Cerebellar nuclear complex (tissue), 1 donor: ENCODE measurements at places on chromosomes 3 and 15.

GRCh38 chr3:13229273-13229949, 156.2 kb upstream of the IQSEC1 start:
- DNase-seq, result no peak

- DNase-seq, result no peak
Measured at GRCh38 chr3:22117091-22117490, 366.1 kb upstream of the ZNF385D start.

DNA sequence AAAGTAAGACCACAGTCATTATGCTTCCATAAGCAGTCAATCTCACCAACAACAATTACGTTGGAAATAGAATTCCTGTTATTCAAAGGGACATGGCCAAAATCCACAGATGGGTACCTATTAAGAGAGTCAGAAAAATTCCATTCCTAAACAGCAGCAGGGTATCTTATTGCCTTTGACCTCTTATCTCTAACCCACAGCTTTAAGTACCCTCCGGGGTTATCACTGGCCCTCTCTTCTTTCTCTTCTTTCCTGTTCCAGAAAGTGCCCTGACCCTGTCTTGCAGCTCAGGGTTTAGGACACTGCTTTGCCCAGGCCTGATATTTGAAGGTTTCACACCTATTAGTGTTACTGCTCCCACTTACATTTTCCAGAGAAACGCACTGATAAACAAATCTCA, 428.7 kb downstream of the TBC1D5 start:
- no peak for DNase-seq

- no peak for DNase-seq
Measured at GRCh38 chr15:65828585-65828984, 36.5 kb upstream of the DENND4A start.

GRCh38 chr15:31498329-31498728, 171.7 kb downstream of the KLF13 start:
- DNase-seq, result no peak

DNA sequence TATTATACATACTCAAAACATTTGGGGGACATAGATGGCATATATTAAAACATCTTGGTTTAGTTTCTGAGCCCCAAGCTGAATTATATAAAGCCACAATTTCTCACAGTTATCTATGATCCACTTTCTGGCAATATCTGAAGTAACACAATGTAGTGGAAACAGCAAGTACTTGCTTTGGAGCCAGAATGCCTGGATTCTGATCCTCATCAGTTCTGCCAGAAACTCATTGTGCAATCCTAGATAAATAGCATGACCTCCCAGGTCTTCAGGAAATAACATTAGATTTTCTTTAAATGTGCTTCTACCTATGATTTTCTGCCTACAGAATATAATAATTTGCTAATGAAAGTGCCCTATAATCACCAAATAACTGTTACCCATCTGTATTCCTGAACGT, 544.9 kb downstream of the NAALADL2 start:
- no peak for DNase-seq

DNA sequence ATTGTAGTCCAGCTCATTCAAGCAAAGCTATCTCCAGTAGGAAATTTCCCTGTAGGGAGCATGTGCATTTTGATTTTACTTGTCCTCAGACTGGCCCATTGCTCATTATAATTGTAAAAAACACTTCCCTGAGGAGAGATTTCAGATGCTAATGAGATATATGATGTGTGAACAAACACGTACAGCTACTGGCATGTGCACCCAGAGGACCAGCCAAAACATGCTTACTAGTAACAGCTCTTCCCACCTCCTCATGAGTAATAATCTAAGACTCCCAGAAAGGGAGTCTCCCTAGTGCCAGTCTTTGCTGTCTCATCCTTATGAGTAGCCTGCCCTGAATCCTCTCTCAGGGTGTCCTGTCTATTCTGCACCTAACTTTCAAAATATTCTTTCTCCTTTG, 43.4 kb downstream of the FBXO22 start:
- no peak for DNase-seq

DNA sequence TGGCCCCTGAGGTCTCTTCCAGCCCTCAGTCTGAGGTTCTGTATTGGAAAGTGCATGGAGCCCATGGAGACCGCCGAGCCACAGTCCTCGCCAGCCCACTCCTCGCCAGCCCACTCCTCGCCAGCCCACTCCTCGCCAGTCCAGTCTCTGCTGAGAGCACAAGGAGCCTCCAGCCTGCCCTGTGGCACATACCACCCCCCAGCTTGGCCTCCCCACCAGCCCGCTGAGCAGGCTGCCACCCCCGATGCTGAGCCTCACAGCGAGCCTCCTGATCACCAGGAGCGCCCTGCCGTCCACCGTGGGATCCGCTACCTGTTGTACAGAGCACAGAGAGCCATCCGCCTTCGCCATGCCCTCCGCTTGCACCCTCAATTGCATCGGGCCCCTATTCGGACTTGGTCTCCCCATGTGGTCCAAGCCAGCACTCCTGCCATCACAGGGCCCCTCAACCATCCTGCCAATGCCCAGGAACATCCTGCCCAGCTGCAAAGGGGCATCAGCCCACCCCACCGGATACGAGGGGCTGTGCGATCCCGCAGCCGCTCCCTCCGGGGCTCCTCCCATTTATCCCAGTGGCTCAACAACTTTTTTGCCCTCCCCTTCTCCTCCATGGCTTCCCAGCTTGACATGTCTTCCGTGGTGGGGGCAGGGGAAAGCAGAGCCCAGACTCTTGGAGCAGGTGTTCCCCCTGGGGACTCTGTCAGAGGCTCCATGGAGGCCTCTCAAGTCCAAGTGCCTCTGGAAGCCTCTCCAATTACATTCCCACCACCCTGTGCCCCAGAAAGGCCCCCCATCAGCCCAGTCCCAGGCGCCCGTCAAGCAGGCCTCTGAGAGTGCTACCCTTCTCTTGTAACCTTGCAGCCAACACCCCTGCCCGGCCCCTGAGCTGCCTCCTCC, 40.9 kb downstream of the PML start:
- no peak for DNase-seq

DNA sequence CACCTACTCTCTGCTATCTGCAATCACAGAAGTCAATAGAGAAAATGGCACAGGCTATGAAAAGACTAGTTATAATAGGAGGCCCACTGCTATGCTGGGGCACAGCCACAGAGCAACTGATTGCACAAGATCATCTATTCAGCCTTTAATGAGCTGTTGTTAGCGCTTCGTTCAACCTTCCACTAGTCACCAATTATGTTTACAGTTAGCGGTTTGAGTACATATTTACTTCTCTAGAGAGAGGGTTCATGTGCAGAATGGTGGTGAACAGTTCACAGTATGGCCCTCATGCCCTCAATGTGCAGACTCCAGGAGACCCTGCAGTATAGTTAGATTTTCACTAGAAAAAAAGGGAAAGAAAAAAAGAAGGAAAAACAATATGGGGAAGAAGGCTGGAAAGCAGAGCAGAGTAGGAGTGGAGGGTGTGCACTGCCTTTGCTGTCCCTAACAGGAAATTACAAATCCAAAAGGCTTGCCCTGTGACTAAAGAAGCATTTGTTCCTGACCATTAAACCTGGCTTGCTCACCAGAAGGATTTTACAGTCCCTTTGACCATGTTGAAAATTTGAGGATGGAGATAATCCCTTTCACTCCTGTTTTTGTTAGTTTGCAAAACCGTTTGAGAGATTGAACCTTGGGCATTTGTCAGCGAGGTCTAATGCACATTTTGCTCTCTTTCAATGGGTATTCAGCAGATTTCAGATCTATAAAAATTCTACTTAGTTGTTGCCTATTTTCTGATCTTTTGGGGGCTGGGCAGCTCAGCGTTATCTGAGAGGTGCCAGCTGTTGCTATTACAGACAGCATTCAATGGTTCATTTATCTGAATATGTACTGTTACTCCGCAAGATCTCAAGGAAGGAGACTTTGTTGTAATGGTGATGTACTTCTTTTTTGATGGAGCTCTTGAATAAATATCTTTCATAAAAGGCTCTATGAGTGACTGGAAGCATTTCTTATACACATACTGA, 296.1 kb downstream of the LSAMP start:
- no peak for DNase-seq

DNA sequence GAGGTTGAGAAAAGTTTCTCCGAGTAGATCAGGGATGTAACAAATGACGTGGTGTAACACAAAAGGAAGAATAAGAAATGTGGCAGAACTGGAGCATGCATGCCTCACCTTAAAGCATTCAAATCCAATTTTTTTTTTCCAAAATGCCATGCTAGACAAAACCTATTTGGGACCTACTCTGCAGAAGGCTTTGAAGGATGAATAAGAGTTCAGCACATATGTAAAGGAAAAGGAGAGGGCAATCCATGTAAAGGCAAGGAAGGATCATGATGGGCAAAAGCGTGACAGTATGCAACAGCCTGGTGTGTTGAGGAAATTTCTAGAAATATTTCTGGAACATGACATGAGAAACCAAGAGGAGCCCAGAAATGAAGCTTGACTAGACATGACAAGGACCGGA, 116.4 kb downstream of the OXNAD1 start:
- DNase-seq, result no peak

DNA sequence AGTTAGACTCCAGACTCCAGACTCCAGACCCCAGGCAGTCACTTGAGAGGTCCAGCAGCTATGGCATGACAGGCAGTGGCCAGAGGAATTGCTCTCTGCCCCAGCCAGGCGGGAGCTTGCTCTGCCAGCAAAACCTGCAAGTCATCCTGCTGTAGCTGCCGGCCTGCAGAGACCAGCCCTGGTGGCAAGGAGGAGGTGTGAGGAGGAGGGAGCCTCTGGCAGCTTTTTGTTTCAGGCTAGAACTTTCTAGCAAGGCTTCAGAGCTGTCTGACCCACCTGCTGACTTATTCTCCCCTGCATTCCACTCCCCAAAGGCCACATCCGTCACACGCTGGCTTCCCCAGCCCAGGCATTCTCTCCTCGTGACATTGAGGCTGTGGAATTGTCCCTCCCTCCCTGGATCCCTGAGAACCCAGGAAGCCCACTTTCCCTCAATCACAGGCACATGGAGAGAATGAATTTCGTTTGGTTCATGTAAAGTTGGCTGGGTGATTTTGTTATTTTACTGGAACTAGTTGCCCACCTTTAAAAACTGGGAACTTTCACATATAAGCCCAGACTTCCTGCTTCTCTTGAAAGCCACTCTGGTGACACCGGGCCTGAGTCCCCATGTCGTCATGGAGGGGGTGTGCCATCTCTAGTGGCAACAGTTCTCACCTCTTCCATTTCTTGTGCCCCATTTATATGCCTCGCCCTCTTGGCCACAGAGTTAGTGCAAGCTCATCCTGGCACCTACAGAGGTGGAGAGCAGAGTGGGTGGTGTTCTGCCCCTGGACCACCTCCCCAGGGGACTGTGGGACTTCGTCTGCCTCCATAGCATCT, 82.7 kb downstream of the ABHD5 start:
- DNase-seq, result no peak

DNA sequence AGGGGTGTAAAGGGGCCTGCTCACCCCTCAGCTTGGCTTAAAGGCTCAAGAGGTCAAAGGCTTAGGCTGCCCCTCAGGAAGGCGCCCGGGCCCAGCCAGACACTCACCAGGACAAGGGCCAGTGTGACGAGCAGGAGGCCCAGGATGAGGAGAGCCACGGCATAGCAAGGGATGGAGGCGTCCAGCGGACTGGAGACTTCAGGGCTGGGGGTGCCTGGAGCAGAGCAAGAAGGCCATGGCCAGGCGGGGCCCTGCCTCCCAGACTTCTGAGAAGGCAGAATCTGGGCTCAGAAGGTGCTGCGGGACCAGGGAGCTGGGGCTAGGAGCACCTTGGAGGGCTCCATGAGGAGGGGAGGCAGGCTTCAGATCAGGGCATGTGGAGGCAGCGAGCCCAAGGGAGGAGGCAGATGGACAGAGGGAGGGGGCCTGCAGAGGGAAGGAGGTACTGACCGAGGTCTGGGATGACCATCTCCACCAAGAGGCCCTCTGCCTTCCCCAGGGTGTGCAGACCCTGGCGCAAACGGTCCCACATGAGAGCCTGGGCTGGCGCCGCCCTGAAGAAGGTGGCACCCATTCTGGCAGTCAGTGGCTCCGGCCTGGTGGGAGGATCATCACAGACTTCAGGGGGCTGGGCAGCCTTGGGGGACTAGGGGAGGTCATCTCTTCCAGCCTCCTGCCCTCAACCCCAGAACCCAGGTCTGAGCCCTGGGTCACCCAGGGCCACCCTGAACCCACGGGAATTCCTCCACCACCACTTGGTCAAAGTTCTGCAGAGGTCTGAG, 24.5 kb downstream of the C15orf39 start:
- no peak for DNase-seq

DNA sequence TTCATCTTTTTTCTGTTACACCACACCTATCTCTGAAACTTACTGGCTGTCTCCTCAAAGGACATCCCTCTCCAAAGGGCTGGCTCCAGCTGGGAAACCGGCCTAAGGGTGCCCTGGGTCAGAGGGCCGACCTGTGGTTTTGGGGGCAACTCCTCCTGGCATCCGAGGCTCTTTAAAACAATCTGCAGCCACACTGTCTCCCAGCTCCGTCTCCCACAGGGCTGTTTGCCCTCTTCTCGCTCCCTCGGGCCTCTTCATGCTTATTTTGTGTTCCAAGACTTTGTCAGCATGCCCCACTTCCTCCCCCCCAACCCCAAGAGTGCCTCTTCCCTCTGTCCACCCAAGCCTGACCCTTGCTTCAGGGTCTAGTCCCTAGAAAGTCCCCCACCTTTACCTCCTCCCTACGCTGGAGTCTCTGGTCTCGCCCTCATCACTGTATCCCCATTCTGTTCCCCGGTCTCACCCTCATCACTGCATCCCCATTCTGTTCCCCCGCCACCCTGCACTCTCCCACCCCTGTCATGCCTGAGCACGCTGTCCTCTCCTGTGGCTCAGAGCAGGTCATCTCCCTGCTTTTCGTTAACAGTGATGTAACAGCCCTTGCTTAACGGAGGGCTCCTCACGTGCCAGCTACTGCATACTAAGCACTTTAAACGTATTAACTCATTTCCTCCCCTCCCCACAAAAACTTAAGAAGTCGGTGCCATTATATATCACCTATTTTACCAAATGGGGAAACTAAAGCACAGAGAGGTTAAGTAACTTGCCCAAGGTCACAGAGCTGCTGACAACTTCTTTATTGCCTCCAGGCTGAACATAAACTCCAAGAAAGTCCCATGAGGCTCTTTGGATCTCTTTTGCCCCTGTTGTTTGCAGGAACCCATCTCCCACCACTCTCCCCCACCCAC, 1.1 kb upstream of the CSK start:
- DNase-seq, result no peak

- DNase-seq, result no peak
Measured at GRCh38 chr3:30864836-30865235, 29.6 kb downstream of the GADL1 start.

GRCh38 chr3:97935842-97936241, 36.4 kb downstream of the RIOX2 start:
- DNase-seq, result no peak

- DNase-seq, result no peak
Measured at GRCh38 chr3:73052857-73053256, 8.6 kb upstream of the EBLN2 start.

GRCh38 chr3:71062037-71062932, 521.2 kb downstream of the FOXP1 start:
- DNase-seq, result no peak

- no peak for DNase-seq
Measured at GRCh38 chr3:123586968-123587367, 2.1 kb upstream of the HACD2 start.
